Chondrocyte (in vitro differentiated cells): ENCODE measurements at places on chromosomes 1 and 21. TPM values are rescaled to one million over a fixed set of nuclear protein-coding genes. Genes with fewer than 3 reads are reported as not detected.

The DARS2 gene
- total RNA-seq, result 9.5 to 12.7 TPM (median 9.5 TPM) in 3 replicates

The FMN2 gene
- 3.5 to 4.1 TPM (median 3.8 TPM) in 3 replicates for total RNA-seq

The LENEP gene
- 0.72 to 0.85 TPM in 2 of 3 replicates, not detected in the other for total RNA-seq

The COL16A1 gene
- 230 to 272 TPM (median 262 TPM) in 3 replicates for total RNA-seq

GRCh38 chr1:223355699-223356098, 8.3 kb downstream of the SUSD4 start:
- H3K4me3 ChIP-seq, result no peak overlapping the region
- no peak overlapping the region for H3K27ac ChIP-seq
- H3K4me1 ChIP-seq, result no peaks in the 10 kb centered on the region
- no peaks in the 10 kb centered on the region for H3K36me3 ChIP-seq

GRCh38 chr1:98903261-98903660, 101.4 kb downstream of the PLPPR5 start:
- no peak for DNase-seq
- peak overlapping the region; percentile 28 for H3K27ac ChIP-seq
- peaks cover 15% of the 10 kb centered on the region for H3K4me1 ChIP-seq
- no peaks in the 10 kb centered on the region for H3K36me3 ChIP-seq
- no peak overlapping the region for H3K4me3 ChIP-seq

DNA sequence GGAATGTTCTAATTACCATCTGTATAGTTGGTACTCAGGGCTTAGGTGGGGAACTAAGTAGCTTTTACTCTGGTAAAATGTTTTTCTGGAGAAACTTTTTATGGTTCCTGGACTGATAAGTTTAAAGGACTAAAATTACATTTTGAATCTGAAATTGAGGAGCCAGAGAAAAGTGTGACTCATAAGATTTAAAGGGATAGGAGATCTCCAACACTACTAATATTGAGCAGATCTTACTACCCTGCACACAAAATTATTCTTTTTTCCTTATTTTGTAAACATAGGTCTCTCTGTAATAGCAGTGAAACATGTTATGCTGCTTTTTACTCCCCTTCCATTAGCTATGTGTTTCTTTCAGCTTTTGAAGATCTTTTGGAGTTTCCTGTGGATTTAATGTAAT, 32.5 kb downstream of the MTF2 start:
- DNase-seq, result no peak
- H3K4me3 ChIP-seq, result no peak overlapping the region
- peak overlapping the region; percentile 78 for H3K27ac ChIP-seq
- peaks cover 19% of the 10 kb centered on the region for H3K4me1 ChIP-seq

DNA sequence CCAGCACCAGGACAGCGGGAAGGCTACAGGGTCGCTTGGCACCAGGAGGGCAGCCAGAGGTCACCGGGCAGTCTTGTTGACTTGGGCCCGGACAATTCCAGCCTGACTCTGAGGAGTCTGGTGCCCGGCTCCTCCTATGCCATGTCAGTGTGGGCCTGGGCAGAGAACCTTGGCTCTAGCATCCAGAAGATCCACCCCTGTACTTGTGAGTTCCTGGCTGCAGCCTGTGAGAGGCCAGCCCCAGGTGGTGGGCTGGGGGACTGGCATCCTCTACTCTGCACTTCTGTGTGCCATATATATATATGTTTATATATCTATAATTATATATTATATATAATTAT, 11.6 kb upstream of the PTPN7 start:
- no peak overlapping the region for H3K4me3 ChIP-seq
- H3K27me3 ChIP-seq, result no peaks in the 10 kb centered on the region
- no peaks in the 10 kb centered on the region for H3K4me1 ChIP-seq
- DNase-seq, result no peak
- no peaks in the 10 kb centered on the region for H3K36me3 ChIP-seq

- H3K27me3 ChIP-seq, result no peaks in the 10 kb centered on the region
- peaks cover under 1% of the 10 kb centered on the region for H3K36me3 ChIP-seq
- H3K4me1 ChIP-seq, result peaks cover 12% of the 10 kb centered on the region
- no peak overlapping the region for H3K27ac ChIP-seq
Measured at GRCh38 chr1:170853867-170854266, 81.5 kb upstream of the MROH9 start.

- H3K4me1 ChIP-seq, result peaks cover 4% of the 10 kb centered on the region
- H3K27me3 ChIP-seq, result peaks cover 3% of the 10 kb centered on the region
- no peak for DNase-seq
- H3K27ac ChIP-seq, result no peak overlapping the region
Measured at GRCh38 chr1:87739704-87740103, 411.0 kb downstream of the LMO4 start.

- H3K27me3 ChIP-seq, result peaks cover 2% of the 10 kb centered on the region
- no peak overlapping the region for H3K4me3 ChIP-seq
- DNase-seq, result no peak
- peaks cover 8% of the 10 kb centered on the region for H3K4me1 ChIP-seq
- no peaks in the 10 kb centered on the region for H3K36me3 ChIP-seq
Measured at GRCh38 chr1:7145947-7146346, 360.7 kb downstream of the CAMTA1 start.

- no peaks in the 10 kb centered on the region for H3K36me3 ChIP-seq
- H3K27ac ChIP-seq, result no peak overlapping the region
- peaks cover 12% of the 10 kb centered on the region for H3K4me1 ChIP-seq
- no peak for DNase-seq
Measured at GRCh38 chr1:56406821-56407220, 172.5 kb downstream of the PLPP3 start.

DNA sequence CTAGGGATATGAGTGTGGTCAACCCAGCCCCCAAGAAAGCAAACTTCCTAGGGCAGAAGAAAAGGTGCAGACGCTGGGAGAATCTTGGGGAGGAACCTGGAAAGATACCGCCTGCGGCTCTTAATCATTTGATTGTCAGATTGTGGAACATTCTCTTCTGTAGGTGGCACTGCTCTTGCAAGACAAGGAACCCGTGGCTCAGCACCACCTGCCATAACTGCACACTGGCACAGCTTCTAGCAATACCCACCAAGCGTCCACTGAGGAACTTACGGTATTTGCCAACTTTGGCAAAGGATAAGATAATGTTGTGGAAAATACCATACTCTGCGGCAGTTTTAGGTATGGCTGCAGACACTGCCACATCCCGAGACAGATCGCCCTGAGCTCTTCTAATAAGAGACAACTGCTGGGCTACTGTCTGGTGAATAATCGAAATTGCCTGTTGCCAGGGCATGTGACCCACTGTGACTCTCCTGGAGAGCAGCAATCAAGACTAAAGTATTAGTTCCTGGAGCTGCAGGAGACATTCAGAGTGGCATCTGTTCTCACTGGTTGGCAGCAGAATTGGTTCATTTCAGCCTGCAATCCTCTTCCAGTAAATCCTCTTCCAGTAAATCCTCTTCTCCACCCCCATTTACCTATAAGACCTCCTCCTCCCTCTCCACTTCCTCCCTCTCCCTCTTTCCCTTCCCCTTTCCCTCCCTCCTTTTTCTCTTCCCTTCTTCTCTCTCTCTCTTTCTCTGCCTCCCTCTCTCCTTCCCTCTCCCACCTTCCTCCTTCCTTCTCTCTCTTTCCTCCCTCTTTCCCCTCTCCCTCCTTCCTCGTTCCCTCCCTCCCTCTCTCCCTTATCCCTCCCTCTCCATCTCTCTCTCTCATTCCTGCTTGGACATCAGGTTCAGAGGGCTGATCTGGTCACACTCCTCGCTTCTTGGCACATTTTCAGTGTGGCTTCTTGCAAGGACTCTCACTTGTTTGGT, 49.7 kb upstream of the B3GALT5 start:
- no peak overlapping the region for H3K4me3 ChIP-seq
- H3K36me3 ChIP-seq, result no peaks in the 10 kb centered on the region
- H3K4me1 ChIP-seq, result no peaks in the 10 kb centered on the region
- H3K27me3 ChIP-seq, result peaks cover 10% of the 10 kb centered on the region
- H3K27ac ChIP-seq, result no peak overlapping the region

DNA sequence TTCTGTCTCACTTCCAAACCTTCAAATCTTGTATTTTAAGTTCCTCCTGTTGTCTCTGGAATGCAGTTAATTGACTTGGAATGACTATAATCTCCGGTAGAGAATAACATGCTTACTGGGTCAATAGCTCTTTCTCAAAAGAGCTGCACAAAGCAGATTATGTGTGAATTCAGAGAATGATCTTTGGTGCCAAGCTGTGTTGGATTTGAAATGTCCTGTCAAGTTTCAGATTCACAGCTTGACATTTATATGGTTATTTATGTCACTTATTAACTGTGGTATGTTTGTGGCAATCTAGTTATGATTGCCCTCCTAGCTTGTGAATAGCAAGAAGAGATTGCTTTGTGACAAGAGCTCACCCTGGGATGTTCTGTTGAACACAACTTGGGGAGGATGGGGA, 128.3 kb upstream of the KCNE2 start:
- no peak overlapping the region for H3K4me3 ChIP-seq
- no peak overlapping the region for H3K27ac ChIP-seq
- peaks cover 4% of the 10 kb centered on the region for H3K4me1 ChIP-seq
- peaks cover 2% of the 10 kb centered on the region for H3K36me3 ChIP-seq
- H3K27me3 ChIP-seq, result no peaks in the 10 kb centered on the region
- DNase-seq, result no peak

DNA sequence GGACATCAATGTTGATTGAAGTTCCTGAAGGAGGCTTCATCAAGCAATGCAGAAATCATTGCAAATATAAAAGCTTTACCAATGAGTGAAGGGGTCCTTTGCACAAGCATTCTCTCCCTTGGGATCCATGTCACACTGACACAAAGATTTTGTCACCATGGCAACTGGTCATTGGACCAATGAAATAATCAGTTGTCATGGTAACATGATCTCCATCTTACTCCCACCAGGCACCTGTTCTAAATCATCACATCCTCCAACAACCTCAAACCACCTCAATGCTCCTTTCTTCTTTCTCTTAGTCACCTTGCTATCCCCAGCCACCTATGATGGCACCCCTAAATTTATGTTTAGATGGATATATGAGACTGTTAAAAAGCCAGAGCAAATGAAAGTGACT, 13.5 kb upstream of the FOXJ3 start:
- H3K27ac ChIP-seq, result no peak overlapping the region
- no peaks in the 10 kb centered on the region for H3K36me3 ChIP-seq
- no peak for DNase-seq
- no peak overlapping the region for H3K4me3 ChIP-seq
- no peaks in the 10 kb centered on the region for H3K4me1 ChIP-seq

DNA sequence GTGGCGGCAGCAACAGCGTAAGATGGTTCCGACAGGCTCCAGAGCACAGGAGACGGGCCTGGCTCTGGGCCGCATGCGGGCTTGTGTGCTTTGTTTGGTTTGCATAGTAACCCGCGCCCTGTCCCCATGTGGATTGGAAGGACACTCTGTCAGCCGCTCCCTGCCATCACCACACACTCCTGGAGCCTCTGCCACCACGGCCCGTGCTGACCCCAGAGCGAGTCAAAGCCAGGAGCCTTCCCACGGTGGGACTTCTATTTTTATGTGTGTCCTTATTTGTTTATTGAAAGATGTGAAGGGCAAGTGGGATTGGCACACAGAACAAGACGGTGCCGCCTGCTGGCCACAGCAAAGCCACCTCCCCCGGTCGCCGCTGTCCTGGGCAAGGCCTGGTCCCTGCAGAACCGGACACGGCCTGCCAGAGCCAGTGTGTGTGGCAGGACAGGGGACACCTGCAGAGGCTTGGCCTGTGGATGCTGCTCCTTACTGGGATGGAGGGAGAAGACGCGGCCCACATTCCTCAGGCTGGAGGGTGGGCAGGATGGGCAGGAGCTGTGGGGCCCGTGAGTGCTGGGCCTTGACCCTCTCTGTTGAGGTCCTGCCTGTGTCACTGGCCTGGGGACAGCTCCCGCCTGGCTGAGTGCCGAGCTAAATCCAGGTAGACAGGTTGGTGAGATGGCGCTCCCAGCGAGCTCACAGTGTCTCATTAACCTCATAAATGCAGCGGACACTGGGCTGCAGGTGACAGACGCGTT, 64.4 kb downstream of the AGPAT3 start:
- H3K36me3 ChIP-seq, result no peaks in the 10 kb centered on the region
- DNase-seq, result peak; percentile 91
- H3K4me3 ChIP-seq, result no peak overlapping the region
- no peaks in the 10 kb centered on the region for H3K4me1 ChIP-seq
- no peak overlapping the region for H3K27ac ChIP-seq

DNA sequence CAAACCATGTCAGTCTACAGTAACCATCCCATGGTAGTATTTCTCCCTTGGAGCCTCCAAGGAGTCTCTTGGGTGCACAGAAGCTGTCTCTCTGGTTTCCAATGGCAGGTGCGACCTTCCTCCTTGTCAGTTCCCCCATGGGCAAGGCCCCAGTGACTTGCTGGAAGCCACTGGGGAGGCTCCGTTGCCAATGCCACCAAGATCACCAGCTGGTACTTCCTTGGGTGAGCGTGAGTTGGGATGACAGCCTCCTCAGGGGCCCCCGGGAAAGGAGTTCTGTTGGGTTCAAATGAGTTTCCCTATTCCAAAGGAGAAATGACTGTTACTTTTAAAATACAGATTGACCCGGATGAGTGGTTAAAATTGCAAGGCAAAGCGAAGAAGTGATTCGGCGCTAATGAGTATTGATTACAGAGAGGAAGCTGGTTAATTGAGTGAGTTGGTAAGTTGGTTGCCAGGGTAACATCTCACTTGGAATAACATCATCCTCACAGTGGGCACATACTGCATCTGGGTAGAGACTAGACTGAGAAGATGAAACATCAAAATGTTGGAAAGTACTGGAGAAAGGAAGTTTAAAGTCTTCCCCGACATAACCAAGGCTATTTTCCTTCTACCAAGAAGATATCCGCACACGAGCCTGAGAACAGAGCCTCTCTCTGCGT, 53.0 kb upstream of the LAPTM5 start:
- H3K4me3 ChIP-seq, result no peak overlapping the region
- peaks cover 10% of the 10 kb centered on the region for H3K27me3 ChIP-seq
- DNase-seq, result peak; percentile 41
- H3K27ac ChIP-seq, result peak overlapping the region; percentile 89

- H3K4me3 ChIP-seq, result no peak overlapping the region
- H3K36me3 ChIP-seq, result peaks cover 1% of the 10 kb centered on the region
- H3K27ac ChIP-seq, result no peak overlapping the region
- no peak for DNase-seq
- no peaks in the 10 kb centered on the region for H3K27me3 ChIP-seq
Measured at GRCh38 chr1:168964478-168964877, 142.0 kb upstream of the ATP1B1 start.

DNA sequence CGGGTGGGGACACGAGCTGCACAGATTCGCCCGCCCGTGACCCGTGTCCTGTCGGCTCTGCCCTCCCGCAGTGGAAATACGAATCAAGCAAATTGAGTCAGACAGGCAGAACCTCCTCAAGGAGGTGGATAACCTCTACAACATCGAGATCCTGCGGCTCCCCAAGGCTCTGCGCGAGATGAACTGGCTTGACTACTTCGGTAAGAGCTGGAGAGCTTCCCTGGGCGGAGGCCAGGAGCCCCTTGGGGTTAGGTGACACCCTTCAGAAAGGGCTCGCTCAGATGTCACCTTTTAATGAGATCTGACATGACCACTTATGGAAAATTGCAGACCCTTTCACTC, 489 bp downstream of the CDCA8 start:
- H3K4me1 ChIP-seq, result peaks cover 29% of the 10 kb centered on the region
- H3K4me3 ChIP-seq, result peak overlapping the region; percentile 96
- peak overlapping the region; percentile 51 for H3K27ac ChIP-seq
- no peak for DNase-seq
- no peaks in the 10 kb centered on the region for H3K27me3 ChIP-seq

DNA sequence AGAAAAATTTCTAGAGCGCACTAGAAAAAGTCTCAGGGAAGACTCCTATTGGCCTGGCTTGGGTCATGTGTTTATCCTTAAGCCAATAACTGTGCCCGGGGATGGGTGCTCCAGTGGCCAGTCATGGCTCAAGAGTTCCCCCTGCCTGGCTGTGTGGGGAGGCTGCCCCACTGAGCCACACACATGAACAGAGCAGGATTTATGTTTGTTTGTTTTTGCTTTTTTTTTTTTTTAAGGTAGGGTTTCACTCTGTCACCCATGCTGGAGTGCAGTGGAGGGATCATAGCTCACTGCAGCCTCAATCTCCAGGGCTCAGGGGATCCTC, 21.8 kb downstream of the EDN2 start:
- no peak for DNase-seq
- H3K4me1 ChIP-seq, result peaks cover 20% of the 10 kb centered on the region
- H3K36me3 ChIP-seq, result no peaks in the 10 kb centered on the region
